NCI-H82 (cell line): ENCODE measurements at places on chromosomes 1 and 21.

GRCh38 chr1:92707292-92707691 lies 77.6 kb downstream of the EVI5 start:
- DNase-seq = no peak

DNA sequence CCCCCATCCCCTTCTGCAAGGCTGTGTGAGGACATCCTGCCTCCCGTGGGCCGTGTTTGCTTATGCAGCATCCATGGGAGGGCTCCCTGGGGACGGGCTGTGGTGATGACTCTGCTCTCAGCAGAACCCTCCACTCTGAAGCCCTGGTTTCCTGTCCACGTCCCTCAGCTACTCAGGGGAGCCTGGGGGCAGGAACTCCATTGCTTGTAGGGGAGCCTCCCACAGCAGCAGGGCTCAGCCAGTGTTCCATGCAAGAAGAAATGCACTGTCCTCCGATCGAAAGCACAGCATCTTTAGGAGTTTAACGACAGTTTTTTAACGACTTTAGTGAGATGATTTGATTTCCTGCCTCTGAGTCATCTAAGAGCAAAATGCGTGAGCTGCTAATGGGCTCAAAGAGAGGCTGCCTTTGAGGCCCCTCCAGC lies 8.3 kb upstream of the KCNAB2 start:
- DNase-seq = peak; percentile 22

DNA sequence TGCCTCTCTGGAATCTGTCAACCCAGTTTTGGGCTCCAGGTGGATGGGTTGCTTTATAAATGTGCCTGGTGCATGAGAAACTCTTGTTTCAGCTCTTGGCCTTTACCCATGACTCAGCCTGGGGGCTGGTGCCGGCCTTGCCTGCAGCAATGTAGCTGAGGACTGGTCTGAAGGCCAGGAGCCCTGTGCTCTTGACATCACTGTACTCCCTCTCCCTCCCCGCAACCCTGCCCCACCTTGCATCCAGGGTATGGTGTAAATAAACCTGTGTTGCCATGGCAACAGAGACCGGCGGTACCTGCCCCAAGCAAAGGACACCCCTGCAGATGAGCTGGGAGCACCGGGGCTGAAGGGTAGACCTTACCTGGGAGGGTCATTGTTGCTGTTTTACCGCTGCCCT lies 13.3 kb downstream of the FAM151A start:
- DNase-seq = no peak

DNA sequence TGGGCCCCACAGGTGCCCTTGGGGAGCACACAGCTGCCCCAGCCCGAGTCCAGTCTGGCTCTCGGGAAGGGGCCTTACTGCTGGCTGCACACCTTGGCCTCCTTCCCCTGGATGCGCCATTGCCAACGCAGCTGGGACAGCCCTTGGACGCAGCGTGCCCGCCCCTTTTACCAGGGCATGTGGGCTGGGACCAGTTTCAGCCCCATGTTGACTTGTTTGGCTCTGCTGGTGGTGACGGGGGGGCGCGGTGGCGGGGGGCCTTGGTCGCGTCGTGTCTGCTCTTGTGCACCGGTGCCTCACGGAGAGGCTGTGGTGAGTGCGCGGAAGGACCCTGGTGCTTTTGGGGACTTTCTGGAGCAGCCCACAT lies 19.6 kb downstream of the SKI start:
- DNase-seq = no peak

GRCh38 chr21:36703626-36704280 lies 4.8 kb downstream of the SIM2 start:
- no peak for DNase-seq

- DNase-seq = no peak
Measured at GRCh38 chr1:115105831-115106230, 16.5 kb upstream of the TSPAN2 start.

DNA sequence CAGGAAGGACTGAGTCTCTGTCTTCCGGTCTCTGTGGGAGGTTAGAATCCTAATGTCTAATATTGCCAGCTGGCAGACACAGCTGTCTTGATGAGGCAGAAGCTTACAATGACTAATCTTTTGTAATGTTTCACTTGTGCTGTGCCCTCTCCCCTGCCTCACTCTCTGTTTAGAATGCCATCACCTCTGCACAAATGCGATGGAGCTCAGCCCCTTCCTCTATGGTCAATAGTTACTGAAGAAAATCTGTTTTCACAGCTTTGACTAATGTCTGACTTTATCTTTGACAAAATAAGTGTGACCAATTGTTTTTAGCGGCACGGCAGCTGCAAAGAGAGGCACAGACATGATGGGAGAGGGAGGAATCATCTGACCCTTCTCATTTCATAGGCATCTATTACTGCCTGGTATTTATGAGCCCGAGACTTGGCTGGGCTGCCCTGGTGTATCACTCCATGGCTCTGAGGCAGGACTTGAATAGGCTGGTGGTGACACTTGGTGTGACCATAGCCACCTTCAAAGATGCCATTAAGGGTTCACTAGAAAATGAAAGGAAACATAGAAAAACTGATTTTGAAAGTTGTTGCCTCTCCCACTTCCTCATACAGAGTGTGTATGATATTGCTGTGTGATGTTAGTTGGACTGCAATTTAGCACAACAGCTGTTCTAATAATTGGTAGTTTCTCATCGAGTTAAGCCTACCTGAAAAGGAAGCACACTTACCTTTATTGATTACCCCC lies 163.2 kb upstream of the NBPF11 start:
- peak; percentile 31 for DNase-seq

GRCh38 chr1:226628612-226629155 lies 80.1 kb downstream of the STUM start:
- no peak for DNase-seq

GRCh38 chr1:65264197-65264929 lies 45.0 kb upstream of the DNAJC6 start:
- peak; percentile 91 for DNase-seq

DNA sequence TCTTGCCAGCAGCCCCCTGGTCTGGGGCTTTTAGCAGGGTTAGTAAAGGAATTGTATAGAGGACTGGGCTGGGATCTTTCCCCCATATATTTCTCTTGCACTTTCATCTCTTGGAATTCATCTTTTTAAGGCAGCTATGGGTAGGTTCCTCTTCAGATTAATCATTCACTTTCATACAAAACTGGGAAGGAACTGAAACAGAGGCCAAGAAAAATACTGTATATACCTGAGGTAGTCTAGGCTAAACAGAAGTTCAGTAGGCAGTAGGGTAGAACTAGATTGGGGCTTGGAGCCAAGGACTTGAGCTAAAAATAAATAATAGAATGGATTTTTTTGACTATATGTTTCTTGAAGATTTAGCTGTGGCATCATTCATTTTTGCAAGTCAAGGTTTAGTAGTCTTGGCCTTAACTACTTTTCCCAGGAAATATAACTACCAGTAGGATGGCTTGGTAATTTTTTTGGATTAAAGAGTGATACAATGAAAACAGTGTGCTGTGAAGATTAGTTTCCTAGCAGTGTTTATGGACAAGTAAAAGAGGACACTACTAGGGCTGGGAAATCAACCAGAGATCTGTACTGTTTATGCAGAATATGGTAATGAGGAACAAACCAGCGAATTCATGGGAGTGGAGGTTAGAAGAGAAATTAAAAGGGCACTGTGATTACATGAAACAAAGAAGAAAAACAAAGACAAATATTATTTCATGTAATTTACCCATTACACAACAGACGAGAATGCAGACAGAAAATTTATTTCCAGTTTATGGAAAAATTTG lies 50.9 kb upstream of the PTGS2 start:
- DNase-seq = no peak

GRCh38 chr1:240998441-240999015 lies 358.5 kb downstream of the RGS7 start:
- no peak for DNase-seq

DNA sequence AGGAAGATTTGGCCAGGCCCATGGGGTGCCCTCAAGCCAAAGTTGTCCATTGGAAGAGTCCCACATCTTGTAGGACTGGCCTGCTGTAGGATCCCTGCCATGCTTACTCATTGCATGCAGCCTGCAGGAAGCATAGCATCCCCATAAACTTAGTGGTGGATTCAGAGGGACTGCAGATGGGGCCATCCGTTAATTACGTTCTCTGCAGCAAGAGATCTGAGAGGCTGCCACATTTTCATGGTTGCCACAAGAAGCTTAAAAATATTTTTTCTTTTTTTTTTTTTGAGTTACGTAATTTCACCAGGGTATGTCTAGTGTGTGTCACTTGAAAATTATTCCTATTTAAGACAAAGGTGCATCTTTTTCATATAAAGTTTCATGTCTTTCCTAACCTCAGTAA lies 329.7 kb upstream of the USP24 start:
- DNase-seq = no peak

DNA sequence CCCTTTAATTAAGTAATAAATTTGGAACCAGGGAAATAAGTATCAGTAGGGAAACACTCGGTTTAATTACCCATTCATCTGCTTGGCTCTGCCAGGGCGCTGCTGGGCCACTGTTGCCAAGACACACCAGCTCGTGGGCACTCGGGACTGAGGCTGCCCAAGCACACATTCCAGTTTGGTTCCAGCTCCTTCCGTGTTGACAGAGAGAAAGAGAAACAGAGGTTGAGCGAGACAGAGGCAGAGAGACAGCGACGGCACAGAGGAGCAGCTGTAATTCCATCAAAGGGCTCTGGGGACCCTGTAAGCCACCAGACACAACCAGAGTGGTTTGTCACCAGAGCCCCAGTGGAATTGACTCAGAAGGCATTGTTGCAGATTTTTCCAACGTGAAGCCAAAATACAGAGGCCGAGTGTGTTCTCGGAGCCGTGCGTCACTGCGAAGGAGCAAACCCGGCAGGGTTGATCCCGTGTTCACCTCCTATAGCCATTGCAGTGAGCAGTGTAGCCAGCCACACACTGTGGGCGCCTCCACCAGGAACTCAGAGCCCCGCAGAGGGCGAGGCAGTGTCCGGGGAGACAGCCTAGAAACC lies 33.5 kb downstream of the SYF2 start:
- peak; percentile 33 for DNase-seq

DNA sequence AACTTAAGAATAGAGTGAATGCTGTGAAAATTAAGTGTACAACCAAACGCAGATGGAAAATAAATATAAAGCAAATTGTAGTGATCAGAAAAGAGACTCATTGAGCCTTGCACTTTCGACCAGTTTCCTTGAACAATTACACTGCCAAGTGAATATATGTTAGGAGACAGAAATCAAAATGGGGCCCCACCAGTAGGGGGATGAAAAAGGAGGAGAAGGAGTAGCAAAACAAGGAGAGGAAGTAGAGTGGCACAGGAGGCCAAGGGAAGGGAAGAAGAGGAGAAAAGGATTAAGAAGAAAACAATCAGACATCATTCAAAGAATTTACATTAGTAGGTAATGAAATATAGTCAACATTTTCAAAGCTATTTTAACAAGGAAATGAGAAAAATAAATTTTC lies 1770.6 kb downstream of the PLA2G4A start:
- peak; percentile 16 for DNase-seq

- DNase-seq = no peak
Measured at GRCh38 chr1:80359666-80360065, 1353.1 kb upstream of the ADGRL4 start.

- DNase-seq = no peak
Measured at GRCh38 chr1:13775459-13775858, 75.5 kb downstream of the PRDM2 start.

DNA sequence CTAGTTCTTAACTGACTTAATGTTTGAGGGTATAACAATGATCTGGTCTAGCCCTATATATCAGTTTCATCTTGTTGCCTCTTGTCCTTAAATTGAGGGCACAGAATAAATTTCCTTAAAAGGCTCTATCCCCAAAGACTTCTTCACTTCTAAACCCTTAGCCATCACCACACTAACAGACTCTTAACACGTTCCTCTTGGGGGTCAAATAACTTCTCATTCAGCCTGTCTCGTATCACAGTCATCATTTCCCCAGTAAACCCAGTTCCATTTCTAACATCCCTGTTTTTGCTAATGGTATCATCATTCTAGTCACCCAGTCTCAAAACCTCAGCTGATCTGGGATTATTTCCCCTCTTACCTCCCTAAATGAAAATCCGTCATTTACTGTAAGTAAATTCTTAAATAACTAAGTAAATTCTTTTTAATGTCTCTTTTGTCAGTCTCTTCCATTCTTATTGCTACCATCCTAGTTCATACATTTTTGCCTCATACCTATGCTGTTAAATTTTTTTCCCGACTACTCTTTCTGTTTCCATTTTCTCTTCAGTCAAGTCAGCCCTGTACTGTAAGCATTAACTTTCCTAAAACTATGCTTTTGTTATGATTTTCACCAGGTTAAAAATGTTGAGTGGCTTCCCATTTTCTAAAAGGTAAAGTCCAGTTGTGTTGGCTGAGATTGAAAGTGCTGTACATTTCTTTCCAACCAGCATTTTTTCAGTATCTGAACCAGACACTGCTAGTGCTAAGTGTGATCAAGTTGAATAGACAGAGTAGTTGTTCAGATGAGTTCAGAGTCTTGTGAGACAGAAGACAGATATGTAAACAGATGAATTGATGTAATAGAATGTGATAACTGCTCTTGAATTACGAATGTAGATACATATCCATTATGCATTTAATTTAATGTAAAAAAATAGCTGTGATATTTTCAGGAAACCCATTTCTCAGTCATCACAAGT lies 6.9 kb downstream of the CTTNBP2NL start:
- DNase-seq = no peak

DNA sequence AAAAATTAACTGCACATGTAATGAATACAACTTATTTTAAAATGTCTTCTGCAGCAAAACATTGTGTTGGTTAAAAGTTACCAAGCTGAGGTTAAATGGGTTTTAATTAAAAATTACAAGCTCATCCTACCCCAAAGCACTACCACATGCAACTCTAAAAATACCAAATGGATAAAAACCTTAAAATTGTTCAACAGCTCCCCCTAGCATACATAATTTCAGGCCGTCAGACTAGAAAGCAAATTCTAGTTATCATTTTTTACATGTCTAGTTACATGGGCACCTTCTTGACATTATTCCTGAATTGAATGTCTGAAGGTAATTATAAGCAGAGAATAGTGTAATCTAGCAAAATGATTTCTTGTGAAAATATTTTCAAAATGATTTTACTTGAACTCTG lies 176.5 kb downstream of the C1orf21 start:
- DNase-seq = peak; percentile 51

DNA sequence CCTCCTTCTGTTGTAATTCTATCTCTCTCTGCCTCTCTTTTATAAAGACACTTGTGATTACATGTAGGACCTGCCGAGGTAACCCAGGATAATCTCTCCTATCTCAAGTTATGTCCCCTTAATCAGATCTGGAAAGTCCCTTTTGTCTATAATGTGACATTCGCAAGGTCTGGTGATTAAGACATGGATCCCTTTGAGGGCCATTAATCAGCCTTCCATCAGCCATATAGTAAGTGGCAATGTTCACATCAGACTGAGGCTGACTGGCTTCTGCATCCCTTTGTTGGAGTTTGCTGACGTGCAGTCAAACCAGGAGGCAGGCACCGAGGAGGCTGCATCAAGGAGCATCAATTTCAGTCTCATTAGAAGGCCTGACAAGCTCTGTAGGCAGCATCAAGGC lies 209.6 kb downstream of the BACH1 start:
- peak; percentile 70 for DNase-seq
